ENCODE measurements at places on chromosomes 13 and 19.

GRCh38 chr19:35308910-35309309, 16.9 kb downstream of the MAG start:
- no peak for DNase-seq

GRCh38 chr13:32381539-32381938, 46.4 kb downstream of the N4BP2L1 start:
- no peak for DNase-seq

- DNase-seq: no peak
Measured at GRCh38 chr13:98133946-98134345, 8.9 kb upstream of the FARP1 start.

GRCh38 chr13:30565658-30566057, 52.1 kb upstream of the USPL1 start:
- DNase-seq: no peak

DNA sequence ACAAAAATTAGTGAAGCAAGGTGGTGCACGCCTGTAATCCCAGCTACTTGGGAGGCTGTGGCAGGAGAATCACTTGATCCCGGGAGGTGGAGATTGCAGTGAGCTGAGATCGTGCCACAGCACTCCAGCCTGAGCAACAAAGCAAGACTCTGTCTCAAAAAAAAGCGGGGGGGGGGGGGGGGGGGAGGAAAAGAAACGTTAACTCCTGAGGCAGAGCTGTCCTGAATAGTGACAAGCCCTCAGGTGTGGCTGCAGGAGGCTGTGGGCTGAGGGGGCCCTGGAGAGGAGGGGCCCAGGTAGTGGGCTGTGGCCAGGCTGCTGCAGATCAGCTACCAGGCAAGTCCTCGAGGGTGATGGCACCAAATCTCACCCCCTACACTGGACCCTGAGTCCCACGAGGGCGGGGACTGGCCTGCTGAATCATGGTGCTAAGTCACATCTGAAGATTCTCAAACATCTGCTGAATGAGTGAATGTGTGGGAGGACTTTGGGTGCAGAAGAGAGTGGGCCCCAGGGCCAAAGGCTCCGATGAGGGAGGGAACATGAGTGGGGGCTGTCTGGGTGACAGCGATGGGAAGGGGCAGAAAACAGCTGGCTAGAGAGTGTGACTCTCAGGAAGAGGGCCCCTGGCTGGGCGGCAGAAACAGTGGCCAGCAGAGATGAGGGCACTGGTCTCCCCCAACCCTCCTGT, 24.6 kb upstream of the ATP1A3 start:
- no peak for DNase-seq
